Activated T-helper 1 cell treated with anti-CD3 and anti-CD28 coated beads, Interleukin-12 subunit alpha, Interleukin-12 subunit beta, Interleukin-2, Interleukin-4 antibody, amounts not matched to agents 30 ng/mL and 10 ng/mL and 1 ng/mL, durations not matched to agents 14 hours and 24 hours and 36 hours (primary cell): ENCODE measurements at places on chromosomes 7 and 10. TPM values are rescaled to one million over a fixed set of nuclear protein-coding genes. Genes with fewer than 3 reads are reported as not detected.

The PARG gene
- 35.8 and 38.2 TPM in 2 replicates for total RNA-seq

The MGAM2 gene
- total RNA-seq: not detected in 2 replicates

The SFRP4 gene
- total RNA-seq: not detected in 2 replicates

The RPEL1 gene
- not detected in 2 replicates for total RNA-seq

The ZNF777 gene
- total RNA-seq: 19.0 and 19.3 TPM in 2 replicates

The UCN3 gene
- total RNA-seq: not detected in 2 replicates

The KDM7A gene
- 24.7 and 28.1 TPM in 2 replicates for total RNA-seq

The ATXN7L1 gene
- 7.2 and 8.5 TPM in 2 replicates for total RNA-seq

The PNLIPRP3 gene
- total RNA-seq: not detected in 2 replicates

The CCSER2 gene
- 52.3 and 53.6 TPM in 2 replicates for total RNA-seq

The CLCN1 gene
- not detected in 2 replicates for total RNA-seq

The ANKRD1 gene
- not detected in 2 replicates for total RNA-seq

The CCL24 gene
- not detected in 2 replicates for total RNA-seq

The TAC1 gene
- total RNA-seq: 0.31 and 0.51 TPM in 2 replicates

The OR6B1 gene
- total RNA-seq: not detected in 2 replicates

The IMMP2L gene
- 11.3 and 16.0 TPM in 2 replicates for total RNA-seq

The AUTS2 gene
- total RNA-seq: 2.4 and 2.7 TPM in 2 replicates

The PAPSS2 gene
- 0.07 and 0.21 TPM in 2 replicates for total RNA-seq

The MBL2 gene
- not detected in 2 replicates for total RNA-seq

The BPGM gene
- total RNA-seq: 23.8 and 25.3 TPM in 2 replicates

The SLC13A4 gene
- total RNA-seq: not detected in 2 replicates

The C10orf67 gene
- 0.18 TPM in 1 of 2 replicates, not detected in the other for total RNA-seq

The HTRA1 gene
- not detected in 2 replicates for total RNA-seq

The AOAH gene
- total RNA-seq: 12.3 and 14.0 TPM in 2 replicates

The HACD1 gene
- total RNA-seq: 0.80 and 1.5 TPM in 2 replicates

The PKD2L1 gene
- total RNA-seq: not detected in 2 replicates

The LBX1 gene
- total RNA-seq: not detected in 2 replicates

The FOXI2 gene
- total RNA-seq: not detected in 2 replicates

The OR2A12 gene
- not detected in 2 replicates for total RNA-seq

The BTBD16 gene
- not detected in 2 replicates for total RNA-seq

The TAS2R41 gene
- not detected in 2 replicates for total RNA-seq
